Endothelial cell of umbilical vein (primary cell): ENCODE measurements at places on chromosomes 7 and 10. TPM values are rescaled to one million over a fixed set of nuclear protein-coding genes. Genes with fewer than 3 reads are reported as not detected.

- H3K4me3 ChIP-seq: no peak overlapping the region
- DNase-seq: no peak
- H3K27ac ChIP-seq: no peak overlapping the region
- H3K27me3 ChIP-seq: no peaks in the 10 kb centered on the region
Observed at GRCh38 chr10:133176546-133176945, 16.5 kb downstream of the KNDC1 start.

DNA sequence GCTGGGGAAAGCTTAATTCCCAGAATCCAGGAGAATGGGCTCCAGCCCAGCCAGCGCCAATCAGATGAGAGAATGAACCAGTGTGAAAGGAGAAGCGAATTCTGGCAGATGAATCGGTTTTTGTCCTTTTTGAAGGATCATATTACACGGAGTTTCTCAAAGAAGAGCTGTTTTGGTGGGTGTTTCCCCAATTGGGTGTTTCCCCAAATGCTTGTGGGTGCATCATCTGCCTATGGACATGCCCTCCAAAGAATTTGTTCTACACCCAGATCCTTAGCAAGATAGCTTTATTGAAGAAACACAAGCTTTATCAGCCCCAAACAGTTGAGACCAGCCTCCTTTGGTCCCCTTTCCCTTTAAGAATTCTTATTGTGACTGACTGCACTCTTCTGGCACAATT lies 186.5 kb upstream of the GPR26 start:
- H3K36me3 ChIP-seq: no peaks in the 10 kb centered on the region
- no peaks in the 10 kb centered on the region for H3K4me1 ChIP-seq
- H3K27ac ChIP-seq: no peak overlapping the region
- no peak for DNase-seq
- no peaks in the 10 kb centered on the region for H3K27me3 ChIP-seq

GRCh38 chr10:21934307-21934706 lies 69.2 kb downstream of the DNAJC1 start:
- no peak overlapping the region for H3K4me3 ChIP-seq
- H3K27ac ChIP-seq: no peak overlapping the region
- DNase-seq: no peak
- no peaks in the 10 kb centered on the region for H3K27me3 ChIP-seq

GRCh38 chr10:44422570-44423101 lies 37.7 kb upstream of the CXCL12 start:
- no peaks in the 10 kb centered on the region for H3K4me1 ChIP-seq
- no peak overlapping the region for H3K4me3 ChIP-seq
- H3K27me3 ChIP-seq: no peaks in the 10 kb centered on the region
- no peak overlapping the region for H3K27ac ChIP-seq
- no peaks in the 10 kb centered on the region for H3K36me3 ChIP-seq

DNA sequence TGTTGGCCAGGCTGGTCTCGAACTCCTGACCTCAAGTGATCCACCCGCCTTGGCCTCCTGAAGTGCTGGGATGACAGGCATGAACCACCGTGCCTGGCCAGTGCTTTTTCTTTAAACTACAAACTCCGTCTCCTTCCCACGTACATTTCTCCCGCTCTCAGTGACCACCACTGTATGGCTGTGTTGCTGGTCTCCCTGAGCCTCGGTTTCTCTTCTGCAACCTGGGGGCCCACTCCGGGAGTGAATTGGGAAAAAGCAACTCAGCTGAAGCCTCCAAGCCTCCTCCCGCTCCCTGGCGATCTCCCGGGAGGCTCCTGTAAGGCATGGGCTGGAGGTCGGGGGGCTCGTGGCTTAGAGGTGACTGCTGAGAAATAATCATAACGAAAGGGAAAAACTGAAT lies 136.3 kb downstream of the ELFN1 start:
- no peak overlapping the region for H3K27ac ChIP-seq
- H3K36me3 ChIP-seq: no peaks in the 10 kb centered on the region
- DNase-seq: no peak

DNA sequence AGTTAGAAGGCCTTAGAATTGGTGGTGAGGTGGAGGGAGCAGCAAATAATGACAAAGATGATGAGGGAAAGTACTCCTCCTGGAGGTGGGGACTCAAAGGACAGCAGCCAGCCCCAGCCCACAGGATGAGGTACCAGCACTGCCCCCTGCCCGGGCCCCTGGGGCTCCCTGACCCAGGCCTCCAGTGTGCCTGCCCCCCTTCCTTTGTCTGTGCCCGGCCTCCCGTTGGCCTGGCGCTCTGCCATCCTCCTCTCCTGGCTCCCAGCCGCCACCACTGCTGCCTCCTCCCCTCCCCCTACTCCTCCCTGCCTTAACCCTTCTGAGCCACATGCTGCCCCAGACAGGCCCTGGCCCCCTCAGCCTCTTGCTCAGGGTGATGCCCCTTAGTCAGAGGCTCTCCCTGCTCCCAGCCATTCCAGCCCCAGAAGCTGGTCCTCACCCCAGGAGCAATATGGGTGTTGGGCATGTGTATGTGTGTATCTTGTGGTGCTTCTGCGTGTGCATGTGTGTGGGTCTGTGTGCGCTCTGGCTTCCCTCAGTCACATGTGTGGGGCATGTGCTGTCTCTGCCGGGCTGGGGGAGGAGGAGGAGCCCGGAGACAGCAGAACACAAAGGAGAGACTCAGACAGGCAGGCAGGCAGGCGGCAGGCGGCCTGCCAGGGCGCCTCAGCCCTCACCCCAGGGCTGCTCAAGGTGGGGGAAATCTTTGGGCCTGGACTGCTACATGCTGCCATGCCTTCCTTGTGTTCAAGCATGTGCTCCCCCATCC lies 2.6 kb downstream of the LDB1 start:
- DNase-seq: peak; percentile 81
- no peaks in the 10 kb centered on the region for H3K36me3 ChIP-seq
- H3K27ac ChIP-seq: peak overlapping the region; percentile 15
- H3K4me1 ChIP-seq: peaks cover 62% of the 10 kb centered on the region

GRCh38 chr7:152571068-152571467 lies 104.9 kb downstream of the XRCC2 start:
- DNase-seq: no peak
- no peaks in the 10 kb centered on the region for H3K4me1 ChIP-seq
- no peaks in the 10 kb centered on the region for H3K36me3 ChIP-seq
- H3K27me3 ChIP-seq: no peaks in the 10 kb centered on the region

DNA sequence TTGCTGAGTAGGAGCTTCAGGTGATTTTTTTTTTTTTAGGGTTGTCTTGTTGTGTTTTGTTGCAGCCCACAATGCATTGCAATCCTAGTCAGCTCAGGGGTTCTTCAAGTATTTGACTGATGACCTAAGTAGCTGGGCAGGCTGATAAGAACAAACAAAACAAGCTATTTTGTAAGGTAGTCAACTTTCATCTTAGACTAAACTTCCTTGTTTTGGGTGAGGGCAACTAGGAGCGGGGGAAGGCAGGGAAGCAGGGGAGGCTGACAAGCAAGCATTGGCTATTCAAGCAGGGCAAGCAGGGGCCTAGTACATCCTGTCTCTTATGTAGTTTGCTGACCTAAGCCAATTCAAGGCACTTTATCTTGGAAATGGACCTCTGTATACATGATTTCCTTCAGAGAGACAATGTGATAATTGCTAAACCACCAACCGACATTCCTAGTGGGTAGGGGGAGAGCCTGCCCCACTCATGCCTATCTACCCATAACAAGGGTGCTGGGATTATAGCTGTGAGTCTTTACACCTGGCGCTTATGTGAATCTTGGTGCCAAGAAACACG lies 163.3 kb upstream of the PRKCQ start:
- H3K27me3 ChIP-seq: no peaks in the 10 kb centered on the region
- H3K4me1 ChIP-seq: peaks cover 18% of the 10 kb centered on the region
- H3K36me3 ChIP-seq: no peaks in the 10 kb centered on the region
- no peak overlapping the region for H3K4me3 ChIP-seq
- DNase-seq: peak; percentile 63

- H3K4me1 ChIP-seq: no peaks in the 10 kb centered on the region
- H3K36me3 ChIP-seq: no peaks in the 10 kb centered on the region
- DNase-seq: no peak
- H3K27ac ChIP-seq: no peak overlapping the region
Observed at GRCh38 chr7:91212582-91212981, 51.7 kb upstream of the FZD1 start.

GRCh38 chr7:138813945-138814344 lies 15.9 kb upstream of the ATP6V0A4 start:
- no peaks in the 10 kb centered on the region for H3K36me3 ChIP-seq
- no peak overlapping the region for H3K27ac ChIP-seq
- no peak overlapping the region for H3K4me3 ChIP-seq
- H3K4me1 ChIP-seq: no peaks in the 10 kb centered on the region
- no peaks in the 10 kb centered on the region for H3K27me3 ChIP-seq

The SPDYE2B gene
- total RNA-seq: not detected in 2 replicates

The ANXA8L1 gene
- not detected in 2 replicates for total RNA-seq

- no peaks in the 10 kb centered on the region for H3K36me3 ChIP-seq
- no peak overlapping the region for H3K4me3 ChIP-seq
- no peaks in the 10 kb centered on the region for H3K4me1 ChIP-seq
- H3K27ac ChIP-seq: no peak overlapping the region
- no peak for DNase-seq
Observed at GRCh38 chr10:96709525-96709924, 10.8 kb downstream of the PIK3AP1 start.

DNA sequence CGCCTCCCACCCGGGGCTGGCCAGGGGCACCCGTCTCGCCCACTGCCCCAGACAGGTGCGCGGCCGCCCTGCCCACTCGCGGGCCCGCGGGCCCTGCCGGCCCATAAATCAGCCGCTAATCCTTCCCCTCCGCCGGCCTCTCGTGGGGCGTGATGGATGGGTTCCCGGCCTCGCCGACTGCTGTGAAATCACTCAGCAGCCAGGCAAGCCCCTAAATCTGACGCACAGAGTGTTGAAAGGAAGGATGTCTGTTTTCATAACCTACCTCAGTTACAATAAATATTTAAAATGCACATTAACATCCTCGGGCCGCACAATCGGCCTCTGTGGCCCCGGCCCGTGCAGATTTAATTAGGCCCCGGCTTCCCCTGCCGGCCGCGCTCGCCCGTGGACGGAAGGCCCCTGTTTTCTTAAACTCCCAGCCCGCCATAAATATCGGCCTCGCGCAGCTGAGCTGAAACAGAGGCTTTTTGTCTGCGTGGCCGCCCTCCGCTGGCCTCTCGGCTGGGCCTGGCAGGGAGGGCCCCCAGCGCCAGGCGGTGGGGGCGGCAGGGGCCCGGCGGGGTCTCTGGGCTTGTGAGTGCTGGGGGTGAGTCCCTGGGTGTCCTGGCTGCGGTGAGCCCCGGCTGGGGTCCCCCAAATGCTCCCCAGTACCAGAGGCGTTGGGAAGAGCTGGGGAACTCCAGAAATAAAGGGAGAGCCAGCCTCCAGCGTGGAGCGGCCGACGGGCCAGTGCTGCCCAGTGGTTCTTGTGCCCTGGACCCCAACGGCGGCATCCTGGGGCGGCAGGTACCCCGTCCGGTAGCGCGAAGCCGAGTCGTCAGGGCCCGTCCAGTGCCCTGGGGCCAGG lies 90.7 kb downstream of the UNCX start:
- no peak for DNase-seq
- H3K27me3 ChIP-seq: no peaks in the 10 kb centered on the region
- no peaks in the 10 kb centered on the region for H3K4me1 ChIP-seq
- H3K36me3 ChIP-seq: no peaks in the 10 kb centered on the region

DNA sequence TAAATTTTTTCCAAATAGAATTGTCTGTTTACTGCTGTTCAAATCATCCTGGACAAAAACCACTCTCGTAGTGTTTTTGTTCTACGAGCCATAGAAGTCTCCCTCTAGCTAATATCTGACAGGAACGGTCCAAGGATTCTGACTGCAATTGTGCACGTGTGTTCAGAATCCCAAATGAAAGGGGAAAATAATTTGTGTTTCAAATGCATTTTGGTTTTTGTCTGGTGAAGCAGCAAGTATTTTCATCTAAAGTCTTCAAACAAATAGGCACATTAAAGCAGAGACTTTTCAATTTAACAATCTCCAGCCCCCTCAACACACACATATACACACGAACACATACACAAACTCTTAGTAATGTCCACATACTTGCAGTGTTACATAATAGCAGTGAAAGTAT lies 475 bp downstream of the NEUROD6 start:
- DNase-seq: no peak
- H3K36me3 ChIP-seq: no peaks in the 10 kb centered on the region
- no peak overlapping the region for H3K4me3 ChIP-seq
- peaks cover 29% of the 10 kb centered on the region for H3K27me3 ChIP-seq
- no peaks in the 10 kb centered on the region for H3K4me1 ChIP-seq
- H3K27ac ChIP-seq: no peak overlapping the region

The PIP gene
- not detected in 2 replicates for total RNA-seq

The AKR1C3 gene
- 4.8 and 32.2 TPM in 2 replicates for total RNA-seq

The SPDYE3 gene
- not detected in 2 replicates for total RNA-seq

- no peaks in the 10 kb centered on the region for H3K36me3 ChIP-seq
- H3K27me3 ChIP-seq: no peaks in the 10 kb centered on the region
- H3K4me1 ChIP-seq: no peaks in the 10 kb centered on the region
- no peak for DNase-seq
- no peak overlapping the region for H3K27ac ChIP-seq
Observed at GRCh38 chr7:33299425-33299824, 170.1 kb downstream of the BBS9 start.

- H3K36me3 ChIP-seq: peaks cover 19% of the 10 kb centered on the region
- H3K27ac ChIP-seq: no peak overlapping the region
Observed at GRCh38 chr10:92894081-92894655, 45.8 kb downstream of the EXOC6 start.

The PNLIP gene
- not detected in 2 replicates for total RNA-seq

DNA sequence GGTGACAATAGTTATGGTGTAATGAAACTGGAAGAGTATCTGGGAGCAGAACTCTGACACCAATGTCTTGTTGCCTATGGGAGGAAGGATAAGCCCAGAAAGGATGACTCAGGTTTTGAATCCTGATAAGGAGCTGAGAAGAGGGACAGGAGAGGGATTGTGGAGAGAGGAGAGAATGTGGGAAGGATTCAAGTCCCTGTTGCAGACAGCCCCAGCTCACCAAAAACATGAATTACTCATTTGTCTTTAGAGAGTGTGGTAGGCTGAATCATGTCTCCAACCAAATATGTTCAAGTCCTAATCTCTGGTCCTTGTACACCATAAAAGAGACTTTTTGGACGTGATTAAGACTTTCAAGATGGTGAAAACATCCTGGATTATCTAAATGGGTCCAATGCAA lies 206.9 kb upstream of the PHYHIPL start:
- H3K4me1 ChIP-seq: no peaks in the 10 kb centered on the region
- DNase-seq: no peak
- no peak overlapping the region for H3K4me3 ChIP-seq
- H3K27ac ChIP-seq: no peak overlapping the region

The FAS gene
- total RNA-seq: 6.0 and 6.1 TPM in 2 replicates

- H3K36me3 ChIP-seq: no peaks in the 10 kb centered on the region
- no peak overlapping the region for H3K27ac ChIP-seq
- no peaks in the 10 kb centered on the region for H3K27me3 ChIP-seq
- H3K4me3 ChIP-seq: no peak overlapping the region
- no peak for DNase-seq
Observed at GRCh38 chr7:114830952-114831351, 90.9 kb upstream of the MDFIC start.

- H3K27me3 ChIP-seq: no peaks in the 10 kb centered on the region
- DNase-seq: no peak
Observed at GRCh38 chr7:149440222-149440621, 20.6 kb downstream of the ZNF777 start.

The PRSS37 gene
- not detected in 2 replicates for total RNA-seq

GRCh38 chr10:21398563-21399231 lies 126.8 kb downstream of the SKIDA1 start:
- no peak overlapping the region for H3K4me3 ChIP-seq
- H3K4me1 ChIP-seq: no peaks in the 10 kb centered on the region
- no peak for DNase-seq
- H3K36me3 ChIP-seq: no peaks in the 10 kb centered on the region

GRCh38 chr7:101867265-101867664 lies 49.8 kb downstream of the CUX1 start:
- no peaks in the 10 kb centered on the region for H3K36me3 ChIP-seq
- no peak for DNase-seq
- H3K4me3 ChIP-seq: no peak overlapping the region
- H3K27ac ChIP-seq: no peak overlapping the region
- no peaks in the 10 kb centered on the region for H3K4me1 ChIP-seq
- no peaks in the 10 kb centered on the region for H3K27me3 ChIP-seq

The HOXA4 gene
- 7.5 and 8.1 TPM in 2 replicates for total RNA-seq
